ENCODE measurements at places on chromosomes 6 and 20.

GRCh38 chr6:150729188-150729748 is 129.6 kb downstream of the PLEKHG1 start:
- no peaks in the 10 kb centered on the region for H3K27me3 ChIP-seq
- no peak for DNase-seq
- no peaks in the 10 kb centered on the region for H3K36me3 ChIP-seq
- H3K27ac ChIP-seq: no peak overlapping the region

DNA sequence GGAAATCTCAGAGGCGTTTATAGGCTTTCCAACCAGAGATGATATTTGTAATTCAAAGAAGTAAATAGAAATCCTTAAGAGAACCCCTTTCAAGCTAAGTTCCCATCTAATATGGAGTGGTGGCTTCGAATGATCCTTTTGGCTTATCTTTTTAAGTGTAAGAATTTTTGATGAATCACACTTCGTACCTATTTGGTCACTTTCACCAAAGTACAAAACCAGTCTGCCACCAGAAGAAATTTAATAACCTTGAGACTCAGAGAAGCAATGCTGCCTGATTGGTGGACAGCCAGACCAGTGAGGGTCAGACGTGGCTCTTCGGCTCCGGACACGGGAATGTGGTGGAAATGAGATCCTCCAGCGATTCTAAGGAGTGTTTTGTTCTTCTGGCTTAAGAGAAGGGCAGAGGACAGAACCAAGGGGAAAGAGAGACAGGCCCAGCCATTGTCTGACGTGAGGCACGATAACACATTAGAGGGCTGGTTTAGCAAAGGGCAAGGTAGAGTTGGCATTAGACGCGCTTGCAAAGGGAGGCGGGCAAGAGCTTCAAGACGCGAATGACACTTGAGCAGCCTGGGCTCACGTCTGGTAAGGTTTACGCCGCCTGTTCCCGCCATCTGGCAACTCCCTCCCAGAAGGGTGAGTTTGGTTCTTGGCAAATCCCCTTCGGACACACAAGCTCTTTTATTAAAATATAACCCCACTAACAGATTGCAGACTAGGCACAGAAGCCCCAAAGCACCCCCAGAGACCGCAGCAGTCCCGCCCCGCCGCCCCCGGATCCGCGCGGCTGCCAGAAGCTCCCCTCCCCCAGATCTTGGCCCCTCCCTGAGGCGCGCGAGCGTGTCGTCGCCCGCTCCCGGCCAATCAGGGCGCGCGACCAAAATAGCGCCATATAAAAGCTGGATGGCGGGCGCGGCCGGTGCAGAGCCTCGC is 50.0 kb upstream of the EZR start:
- H3K36me3 ChIP-seq: no peaks in the 10 kb centered on the region
- DNase-seq: no peak
- no peaks in the 10 kb centered on the region for H3K27me3 ChIP-seq
- H3K27ac ChIP-seq: peak overlapping the region; percentile 1

DNA sequence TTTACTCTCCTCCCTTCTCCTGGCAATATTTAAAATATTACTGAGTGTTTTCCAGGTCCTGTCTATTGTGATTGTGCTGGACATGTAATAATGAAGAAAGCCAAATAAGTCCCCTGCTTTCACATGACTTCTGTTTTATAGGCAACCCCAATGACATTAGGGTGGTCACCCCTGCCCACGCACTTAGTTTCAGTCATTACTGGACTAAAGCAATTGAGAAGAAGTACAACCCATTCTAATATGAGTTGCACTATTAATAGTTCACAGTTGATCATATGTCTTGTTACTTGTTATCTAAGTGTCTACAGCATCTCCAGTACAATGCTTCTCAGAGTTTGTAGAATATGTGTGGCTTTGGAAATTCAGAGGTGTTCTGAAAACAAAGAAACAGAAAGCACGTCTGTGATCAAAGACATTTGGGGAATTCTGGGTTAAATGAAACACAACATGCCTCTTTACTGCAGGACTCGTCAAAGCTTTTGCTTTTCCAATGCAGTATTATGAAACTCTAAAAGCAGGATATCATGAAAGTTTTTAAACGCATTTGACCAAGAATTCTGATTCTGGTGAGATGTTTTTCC is 789.5 kb downstream of the DHX35 start:
- H3K36me3 ChIP-seq: no peaks in the 10 kb centered on the region
- no peak overlapping the region for H3K4me3 ChIP-seq
- no peak for DNase-seq
- no peaks in the 10 kb centered on the region for H3K27me3 ChIP-seq
- no peaks in the 10 kb centered on the region for H3K4me1 ChIP-seq

GRCh38 chr6:160464744-160465143 is 116.6 kb downstream of the SLC22A3 start:
- no peak overlapping the region for H3K27ac ChIP-seq
- no peaks in the 10 kb centered on the region for H3K27me3 ChIP-seq
- H3K36me3 ChIP-seq: no peaks in the 10 kb centered on the region
- peaks cover 5% of the 10 kb centered on the region for H3K4me1 ChIP-seq

- H3K4me3 ChIP-seq: no peak overlapping the region
- no peaks in the 10 kb centered on the region for H3K4me1 ChIP-seq
- no peak for DNase-seq
Measured at GRCh38 chr20:57023007-57023406, 243.4 kb downstream of the BMP7 start.

DNA sequence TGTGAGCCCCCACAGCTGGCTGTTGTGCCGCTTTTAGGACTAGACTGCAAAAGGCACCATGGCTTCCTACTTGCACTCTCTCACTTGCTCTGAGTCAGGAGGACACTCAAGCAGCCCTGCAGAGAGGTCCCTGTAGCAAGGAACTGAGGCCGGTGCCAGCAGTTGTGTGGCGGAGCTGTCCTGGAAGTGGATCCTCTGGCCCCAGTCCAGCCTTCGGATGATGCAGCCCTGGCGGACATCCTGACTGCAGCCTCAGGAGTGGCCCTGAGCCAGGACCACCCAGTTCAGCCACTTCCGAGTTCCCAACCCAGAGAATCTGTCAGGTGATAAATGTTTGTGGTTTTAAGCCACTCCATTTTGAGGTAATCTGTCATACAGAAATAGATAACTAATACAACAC is 17.5 kb downstream of the CTCFL start:
- H3K4me1 ChIP-seq: no peaks in the 10 kb centered on the region
- H3K27me3 ChIP-seq: peaks cover 9% of the 10 kb centered on the region
- no peaks in the 10 kb centered on the region for H3K36me3 ChIP-seq
- H3K4me3 ChIP-seq: no peak overlapping the region

- peak; percentile 48 for DNase-seq
- H3K27ac ChIP-seq: no peak overlapping the region
- no peaks in the 10 kb centered on the region for H3K27me3 ChIP-seq
- H3K4me3 ChIP-seq: no peak overlapping the region
- H3K36me3 ChIP-seq: no peaks in the 10 kb centered on the region
Measured at GRCh38 chr6:63862486-63863198, 227.0 kb downstream of the PHF3 start.

GRCh38 chr20:13325033-13325432 is 104.0 kb downstream of the ISM1 start:
- no peaks in the 10 kb centered on the region for H3K4me1 ChIP-seq
- no peaks in the 10 kb centered on the region for H3K36me3 ChIP-seq
- DNase-seq: peak; percentile 16
- H3K27me3 ChIP-seq: peaks cover 10% of the 10 kb centered on the region

DNA sequence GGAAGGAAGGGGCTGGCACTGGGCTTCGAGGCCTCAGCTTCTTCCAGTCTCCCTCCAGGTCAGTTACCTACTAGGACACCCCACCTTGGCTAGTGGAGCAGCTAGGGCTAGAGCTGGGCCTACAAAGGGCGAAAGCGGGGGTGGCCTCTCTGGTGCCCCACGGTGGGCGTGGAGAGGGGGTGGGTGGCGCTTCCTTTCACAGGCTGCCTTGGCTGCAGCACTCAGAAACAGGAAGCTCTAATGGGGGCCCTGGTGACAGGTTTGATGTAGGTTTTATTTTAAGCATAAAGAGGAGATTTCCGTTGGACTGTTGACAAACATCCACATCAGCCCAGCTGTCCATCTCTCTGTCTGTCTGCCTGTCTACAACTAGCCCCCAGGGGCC is 13.4 kb downstream of the FAM110A start:
- H3K27ac ChIP-seq: no peak overlapping the region
- H3K36me3 ChIP-seq: no peaks in the 10 kb centered on the region
- DNase-seq: no peak

DNA sequence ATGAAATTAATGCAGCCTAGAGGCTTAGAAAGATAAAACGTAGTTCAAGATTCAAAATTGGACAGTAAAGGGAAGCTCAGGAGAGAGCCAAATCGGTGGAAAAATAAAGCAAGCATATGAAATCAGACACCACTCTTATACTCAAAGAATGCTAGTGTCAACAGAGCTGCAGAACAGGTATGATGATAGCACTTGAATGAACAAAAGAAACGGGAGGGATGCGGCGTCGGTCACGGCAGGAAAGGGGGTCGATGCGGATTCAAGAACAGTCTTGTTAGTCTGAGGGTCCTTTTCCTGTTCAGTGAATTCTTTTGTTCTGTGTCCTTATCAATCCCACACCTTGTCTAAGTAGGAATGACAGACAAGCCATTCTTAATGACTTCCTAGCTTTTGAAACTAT is 114.4 kb downstream of the FOXC1 start:
- H3K27me3 ChIP-seq: no peaks in the 10 kb centered on the region
- H3K36me3 ChIP-seq: no peaks in the 10 kb centered on the region
- no peak for DNase-seq
- no peak overlapping the region for H3K4me3 ChIP-seq
- H3K4me1 ChIP-seq: peaks cover 4% of the 10 kb centered on the region
- H3K27ac ChIP-seq: no peak overlapping the region

GRCh38 chr6:14121936-14122344 is 4.4 kb downstream of the CD83 start:
- DNase-seq: no peak
- no peaks in the 10 kb centered on the region for H3K4me1 ChIP-seq
- no peak overlapping the region for H3K27ac ChIP-seq
- no peak overlapping the region for H3K4me3 ChIP-seq

GRCh38 chr20:36181934-36182603 is 27.5 kb downstream of the EPB41L1 start:
- H3K4me3 ChIP-seq: no peak overlapping the region
- H3K36me3 ChIP-seq: peaks cover 2% of the 10 kb centered on the region
- H3K27me3 ChIP-seq: no peaks in the 10 kb centered on the region
- peak overlapping the region; percentile 28 for H3K27ac ChIP-seq
- H3K4me1 ChIP-seq: peaks cover 8% of the 10 kb centered on the region
- peak; percentile 87 for DNase-seq

GRCh38 chr6:135833771-135834170 is 17.7 kb upstream of the PDE7B start:
- H3K36me3 ChIP-seq: no peaks in the 10 kb centered on the region
- no peak overlapping the region for H3K4me3 ChIP-seq
- no peak for DNase-seq
- no peaks in the 10 kb centered on the region for H3K27me3 ChIP-seq
- H3K27ac ChIP-seq: no peak overlapping the region
- H3K4me1 ChIP-seq: peaks cover 6% of the 10 kb centered on the region

- H3K27me3 ChIP-seq: no peaks in the 10 kb centered on the region
- H3K4me3 ChIP-seq: no peak overlapping the region
- peaks cover 6% of the 10 kb centered on the region for H3K36me3 ChIP-seq
- peak; percentile 36 for DNase-seq
Measured at GRCh38 chr6:157864185-157864761, 41.2 kb downstream of the SNX9 start.

GRCh38 chr6:99790679-99791078 is 184.0 kb downstream of the PRDM13 start:
- no peak overlapping the region for H3K4me3 ChIP-seq
- no peaks in the 10 kb centered on the region for H3K36me3 ChIP-seq
- H3K27ac ChIP-seq: no peak overlapping the region
- H3K4me1 ChIP-seq: no peaks in the 10 kb centered on the region
- DNase-seq: no peak
- no peaks in the 10 kb centered on the region for H3K27me3 ChIP-seq

DNA sequence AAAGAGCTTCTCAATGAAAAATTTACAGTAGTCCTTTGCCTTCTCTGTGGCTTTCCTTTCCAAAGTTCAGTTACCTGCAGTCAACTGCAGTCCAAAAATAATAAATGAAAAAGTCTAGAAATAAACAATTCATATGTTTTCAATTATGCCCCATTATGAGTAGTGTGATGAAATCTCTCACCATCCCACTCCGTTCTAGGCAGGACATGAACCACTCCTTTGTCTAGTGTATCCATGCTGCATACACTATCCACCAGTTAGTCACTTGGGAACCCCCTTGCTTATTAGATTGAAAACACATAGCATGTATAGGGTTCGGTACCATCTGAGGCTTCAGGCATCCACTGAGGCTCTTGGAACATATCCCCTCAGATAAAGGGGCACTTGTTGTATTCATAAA is 80.6 kb upstream of the EYA4 start:
- H3K27ac ChIP-seq: no peak overlapping the region
- no peaks in the 10 kb centered on the region for H3K27me3 ChIP-seq
- peak; percentile 28 for DNase-seq
- H3K4me1 ChIP-seq: peaks cover 7% of the 10 kb centered on the region
- H3K36me3 ChIP-seq: no peaks in the 10 kb centered on the region

- no peaks in the 10 kb centered on the region for H3K36me3 ChIP-seq
- no peaks in the 10 kb centered on the region for H3K27me3 ChIP-seq
- DNase-seq: no peak
- H3K27ac ChIP-seq: no peak overlapping the region
Measured at GRCh38 chr6:137102851-137103492, 58.2 kb upstream of the IL20RA start.

GRCh38 chr20:61875221-61875885 is 190.3 kb downstream of the TAF4 start:
- no peaks in the 10 kb centered on the region for H3K27me3 ChIP-seq
- no peak for DNase-seq
- H3K36me3 ChIP-seq: no peaks in the 10 kb centered on the region
- H3K4me3 ChIP-seq: no peak overlapping the region

- no peak within 1 kb of the TSS for H3K27ac ChIP-seq
- no peaks in the 10 kb centered on the region for H3K36me3 ChIP-seq
- H3K27me3 ChIP-seq: peaks cover 45% of the 10 kb centered on the region
- DNase-seq: no peak
Measured at GRCh38 chr6:99993533-99994251, at the start of gene MCHR2. MCHR2 (minus strand) TSS chr6:99994223; CDS start chr6:99956147, 38,076 bp downstream.

- no peak overlapping the region for H3K27ac ChIP-seq
- H3K4me3 ChIP-seq: no peak overlapping the region
- no peaks in the 10 kb centered on the region for H3K27me3 ChIP-seq
- peak; percentile 80 for DNase-seq
- H3K36me3 ChIP-seq: no peaks in the 10 kb centered on the region
Measured at GRCh38 chr6:49606721-49607390, 29.8 kb downstream of the RHAG start.

- no peak overlapping the region for H3K27ac ChIP-seq
- peaks cover 44% of the 10 kb centered on the region for H3K27me3 ChIP-seq
- peak overlapping the region; percentile 34 for H3K4me3 ChIP-seq
- H3K36me3 ChIP-seq: no peaks in the 10 kb centered on the region
- DNase-seq: no peak
Measured at GRCh38 chr20:45098103-45098773, 2.7 kb downstream of the KCNS1 start.
